Activated CD8-positive, alpha-beta memory T cell treated with anti-CD3 and anti-CD28 coated beads for 48 hours (primary cell): ENCODE measurements at places on chromosomes 2 and 18.

DNA sequence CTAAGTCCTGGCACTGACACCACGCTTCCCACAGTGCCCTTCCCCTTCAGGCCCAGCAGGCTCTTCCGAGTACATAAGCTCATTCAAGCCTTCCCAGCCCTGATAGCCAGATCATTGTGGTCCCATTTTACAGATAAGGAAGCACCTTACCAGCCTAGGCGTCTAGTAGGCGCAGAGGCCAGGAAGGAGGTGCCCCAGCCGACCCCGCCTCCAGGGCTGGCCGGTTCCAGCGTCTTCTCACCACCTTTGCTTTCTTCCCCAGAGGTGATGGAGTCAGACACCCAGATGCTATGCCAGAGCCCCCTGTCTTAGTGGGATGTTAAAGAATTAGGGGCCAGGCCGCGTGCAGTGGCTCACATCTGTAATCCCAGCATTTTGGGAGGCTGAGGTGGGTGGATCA, 28.9 kb upstream of the EFHD1 start:
- DNase-seq = no peak

DNA sequence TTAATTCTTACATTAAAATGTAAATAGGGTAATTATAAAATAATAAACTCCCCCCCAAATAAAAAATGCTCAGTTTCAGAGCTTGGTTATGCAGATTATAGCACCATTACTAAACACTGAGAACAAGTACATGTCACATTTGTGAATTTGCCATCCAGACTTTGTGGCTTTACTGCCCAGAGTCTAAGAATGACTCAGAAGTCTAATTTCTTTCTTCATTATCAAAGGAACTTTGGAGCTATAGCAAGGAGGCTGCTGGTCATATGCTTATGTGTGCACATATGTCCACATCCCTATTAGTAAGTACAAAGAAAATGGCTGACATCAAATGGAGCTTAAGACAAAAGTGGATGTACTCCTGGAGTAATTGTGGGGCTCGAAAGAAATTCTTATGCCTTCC, 248.5 kb upstream of the SESTD1 start:
- no peak for DNase-seq

GRCh38 chr2:156695595-156695994, 259.4 kb downstream of the GPD2 start:
- DNase-seq = no peak

GRCh38 chr2:218255446-218255845, 5.4 kb upstream of the GPBAR1 start:
- no peak for DNase-seq

DNA sequence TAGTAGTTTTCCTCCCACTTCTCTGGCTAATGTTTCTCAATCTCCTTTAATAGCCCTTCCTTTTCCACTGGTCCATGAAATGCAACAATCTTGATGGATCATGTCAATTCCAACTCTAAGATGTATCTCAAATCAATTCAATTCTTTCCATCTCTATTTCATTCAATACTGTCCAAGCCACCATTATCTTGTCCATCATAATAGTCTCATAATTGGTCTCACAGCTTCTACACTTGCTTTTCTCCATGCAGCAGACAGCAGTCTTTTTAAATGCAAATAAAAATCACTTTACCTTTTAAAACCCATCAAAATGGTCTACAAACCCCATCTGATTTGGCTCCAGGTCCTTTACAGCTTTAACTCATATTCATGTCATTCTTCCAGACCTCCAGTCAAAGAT, 226.6 kb downstream of the EPHA4 start:
- no peak for DNase-seq

- no peak for DNase-seq
These were observed 156.2 kb downstream of the WDSUB1 start for GRCh38 chr2:159130302-159130701.

- no peak for DNase-seq
These were observed 1.3 kb downstream of the HSPD1 start for GRCh38 chr2:197498235-197498936.

- no peak for DNase-seq
These were observed 6.8 kb upstream of the RHOB start for GRCh38 chr2:20440001-20440560.

- DNase-seq = no peak
These were observed 2.4 kb downstream of the PNKD start for GRCh38 chr2:218272531-218273212.

DNA sequence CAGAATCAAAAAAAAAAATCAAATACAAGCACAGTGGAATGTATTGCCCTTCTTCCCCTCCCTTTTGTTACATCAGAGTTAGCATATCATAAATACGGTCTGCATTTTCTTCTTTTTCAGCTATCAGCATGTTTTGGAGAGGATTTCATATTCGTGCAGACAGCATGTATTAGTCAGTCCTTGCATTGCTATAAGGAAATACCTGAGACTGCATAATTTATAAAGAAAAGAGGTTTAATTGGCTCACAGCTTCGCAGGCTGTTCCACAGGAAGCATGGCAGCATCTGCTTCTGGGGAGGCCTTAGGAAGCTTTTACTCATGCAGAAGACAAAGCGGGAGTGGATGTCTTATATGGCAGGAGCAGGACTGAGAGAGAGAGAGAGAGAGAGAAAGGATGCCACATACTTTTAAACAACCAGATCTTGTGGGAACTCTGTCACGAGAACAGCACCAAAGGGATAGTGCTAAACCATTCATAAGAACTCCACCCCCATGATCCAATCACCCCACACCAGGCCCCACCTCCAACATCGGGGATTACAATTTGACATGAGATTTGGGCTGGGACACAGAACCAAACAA, 8.9 kb downstream of the IL1B start:
- DNase-seq = no peak

DNA sequence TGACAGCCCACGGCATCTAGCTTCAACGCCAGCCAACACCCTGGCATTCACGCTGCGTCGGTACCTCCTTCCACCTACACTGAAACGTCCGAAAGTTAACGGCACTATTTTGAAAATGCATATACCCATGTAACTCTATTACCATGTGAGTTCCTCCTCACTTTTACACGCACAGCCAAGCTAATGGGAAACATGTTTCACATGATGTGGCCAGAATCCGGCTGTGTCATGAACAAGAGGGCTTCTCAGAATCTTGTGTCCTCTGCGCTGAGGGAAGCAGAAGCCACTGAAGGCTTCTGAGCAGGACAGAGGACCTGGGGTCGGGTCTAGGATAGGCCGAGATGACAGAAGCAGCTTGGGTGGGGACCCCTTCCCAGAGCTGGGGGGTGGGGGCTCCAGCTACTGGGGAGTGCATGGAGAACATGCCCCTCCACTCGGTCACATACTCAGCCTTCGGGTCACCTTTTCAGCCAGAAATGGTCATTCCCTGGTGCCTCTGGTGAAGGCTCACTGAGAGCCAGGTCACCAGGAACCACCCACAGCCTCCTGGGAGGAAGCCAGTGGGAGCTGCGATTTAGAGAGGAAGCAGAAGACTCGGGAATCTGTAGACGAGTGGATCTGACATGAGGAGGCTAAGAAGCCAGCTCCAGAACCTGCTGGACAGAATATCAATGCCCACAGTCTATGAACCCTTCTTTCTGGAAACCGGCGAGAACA, 41.5 kb downstream of the HDAC4 start:
- no peak for DNase-seq

GRCh38 chr2:96247009-96247408, 18.8 kb downstream of the TMEM127 start:
- no peak for DNase-seq

GRCh38 chr2:21585881-21586280, 462.1 kb downstream of the TDRD15 start:
- DNase-seq = no peak

DNA sequence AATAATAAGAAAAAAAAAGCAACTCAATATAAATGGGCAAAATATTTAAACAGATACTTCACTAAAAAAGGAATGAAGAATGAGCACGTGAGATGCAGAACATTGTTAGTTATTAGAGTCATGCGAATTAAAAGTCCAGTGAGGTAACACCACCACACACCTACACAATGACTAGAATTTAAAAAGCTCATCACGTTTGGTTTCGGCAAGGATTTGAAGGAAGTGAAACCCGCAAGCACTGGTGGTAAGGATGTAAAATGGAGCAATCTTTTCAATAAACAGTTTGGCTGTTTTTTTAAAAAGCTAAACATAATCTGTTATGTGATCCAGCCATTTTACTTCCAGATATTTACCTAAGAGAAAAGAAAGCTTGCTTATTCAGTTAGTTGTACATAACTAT, 1181.6 kb upstream of the CELF4 start:
- DNase-seq = no peak
